ENCODE measurements at places on chromosomes 7 and 10.

- no peak for DNase-seq
Observed at GRCh38 chr7:30750010-30750409, 1.9 kb upstream of the INMT start.

- peak; percentile 81 for DNase-seq
Observed at GRCh38 chr10:130021383-130021950, 57.4 kb upstream of the EBF3 start.

DNA sequence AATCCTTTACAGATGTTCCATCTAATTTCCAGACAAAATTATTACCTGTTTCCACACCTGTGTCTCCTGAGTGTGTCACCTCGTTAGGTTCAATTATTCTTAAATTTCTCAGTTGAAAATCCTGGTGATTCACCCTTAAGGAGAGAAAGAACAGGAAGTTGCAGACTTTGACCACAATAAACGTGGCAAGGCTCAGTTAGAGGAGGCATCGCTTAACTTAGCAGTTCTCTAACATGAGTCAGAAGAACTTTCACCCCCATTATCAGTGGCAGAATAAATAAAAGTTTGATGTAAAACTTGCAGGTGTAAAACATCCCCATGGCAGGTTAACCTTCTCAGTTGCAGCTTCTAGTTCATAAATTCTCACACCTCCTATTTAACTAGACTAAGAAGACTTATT lies 8.3 kb downstream of the XPNPEP1 start:
- DNase-seq = peak; percentile 65

- no peak for DNase-seq
Observed at GRCh38 chr10:51244748-51245490, 170.6 kb downstream of the PRKG1 start.

DNA sequence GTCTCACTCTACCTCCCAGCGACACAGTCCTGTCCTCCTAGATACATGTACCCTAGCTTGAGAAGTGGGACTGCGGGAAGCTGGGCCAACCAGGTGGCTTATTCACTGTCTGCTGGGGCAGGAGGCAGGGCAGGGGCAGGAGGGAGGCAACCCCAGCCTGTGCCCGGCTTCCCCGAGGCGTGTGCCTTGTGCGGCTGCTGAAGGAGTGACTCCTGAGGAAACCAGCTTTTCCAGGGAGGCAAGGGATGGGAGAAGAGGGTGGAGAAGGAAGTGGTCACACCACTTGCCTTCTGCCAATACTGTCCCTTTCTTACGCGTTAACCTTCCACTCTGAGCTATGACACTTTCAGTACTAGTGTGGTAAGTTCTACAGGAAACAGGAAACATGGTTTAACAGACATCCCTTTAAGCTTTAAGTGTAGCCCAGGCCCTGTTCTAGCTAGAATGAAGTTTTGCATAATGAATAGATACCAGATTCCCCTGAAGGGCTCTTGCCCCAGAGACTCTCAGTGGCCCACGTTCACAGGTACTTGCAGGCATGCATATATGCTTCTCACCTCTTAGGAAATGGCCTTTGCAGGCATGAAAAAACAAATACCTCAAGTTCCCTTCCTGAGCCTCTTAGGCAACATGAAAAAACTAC lies 40.6 kb downstream of the SYPL1 start:
- no peak for DNase-seq

GRCh38 chr10:16470747-16471146 lies 33.9 kb downstream of the PTER start:
- no peak for DNase-seq

- DNase-seq = peak; percentile 4
Observed at GRCh38 chr7:137462074-137462715, 118.7 kb upstream of the PTN start.

GRCh38 chr10:106894692-106895091 lies 269.8 kb downstream of the SORCS1 start:
- DNase-seq = no peak

- no peak for DNase-seq
Observed at GRCh38 chr7:12314199-12314598, 89.5 kb downstream of the VWDE start.

DNA sequence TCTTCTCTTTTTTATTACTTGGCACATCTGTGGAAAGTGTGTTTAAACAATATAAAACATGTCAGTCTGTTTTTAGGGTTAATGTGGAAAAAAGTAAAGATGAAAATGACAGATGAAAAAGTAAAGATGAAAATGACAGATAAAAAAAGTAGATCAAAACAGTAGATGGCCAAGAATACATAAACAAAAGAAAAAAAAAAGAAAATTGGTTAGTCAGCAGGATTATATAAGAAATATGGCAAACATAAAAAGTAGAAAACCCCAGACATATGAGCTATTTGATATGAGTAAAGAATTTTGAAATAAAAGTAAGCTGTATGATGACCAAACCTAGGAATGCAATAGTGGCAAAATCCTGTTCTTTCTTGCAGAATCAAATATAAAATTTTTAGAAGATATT lies 365.7 kb upstream of the AKR1E2 start:
- DNase-seq = no peak

- DNase-seq = no peak
Observed at GRCh38 chr7:117025891-117026290, 72.6 kb downstream of the ST7 start.

- no peak for DNase-seq
Observed at GRCh38 chr10:27743877-27744801, 1.5 kb downstream of the MKX start.

- DNase-seq = no peak
Observed at GRCh38 chr10:62637249-62638061, 167.1 kb upstream of the ADO start.

- no peak for DNase-seq
Observed at GRCh38 chr7:83562289-83562688, 86.7 kb downstream of the SEMA3E start.

- DNase-seq = no peak
Observed at GRCh38 chr7:16062269-16062668, 359.1 kb downstream of the CRPPA start.

DNA sequence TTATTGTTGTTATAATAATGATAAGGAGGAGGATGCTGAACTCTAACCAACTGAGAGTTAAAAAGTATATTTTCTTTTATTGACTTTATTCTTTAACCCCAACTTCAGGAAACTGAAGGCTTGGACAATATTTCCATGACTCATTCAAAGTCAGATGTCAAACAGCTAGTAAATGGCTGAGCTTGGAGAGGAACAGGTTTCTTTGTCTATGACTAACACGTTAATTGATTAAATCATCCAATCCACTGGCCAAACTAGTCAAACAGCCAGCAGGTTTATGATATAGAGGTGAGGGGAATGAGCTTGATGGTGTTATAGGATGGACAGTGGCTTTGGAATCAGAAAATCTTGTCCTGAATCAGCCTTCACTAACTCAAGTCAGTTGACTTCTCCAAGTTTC lies 119.1 kb upstream of the WDR11 start:
- DNase-seq = no peak

GRCh38 chr10:116748041-116748440 lies 5.7 kb upstream of the HSPA12A start:
- no peak for DNase-seq

- DNase-seq = no peak
Observed at GRCh38 chr7:123757095-123757494, 8.3 kb upstream of the WASL start.

DNA sequence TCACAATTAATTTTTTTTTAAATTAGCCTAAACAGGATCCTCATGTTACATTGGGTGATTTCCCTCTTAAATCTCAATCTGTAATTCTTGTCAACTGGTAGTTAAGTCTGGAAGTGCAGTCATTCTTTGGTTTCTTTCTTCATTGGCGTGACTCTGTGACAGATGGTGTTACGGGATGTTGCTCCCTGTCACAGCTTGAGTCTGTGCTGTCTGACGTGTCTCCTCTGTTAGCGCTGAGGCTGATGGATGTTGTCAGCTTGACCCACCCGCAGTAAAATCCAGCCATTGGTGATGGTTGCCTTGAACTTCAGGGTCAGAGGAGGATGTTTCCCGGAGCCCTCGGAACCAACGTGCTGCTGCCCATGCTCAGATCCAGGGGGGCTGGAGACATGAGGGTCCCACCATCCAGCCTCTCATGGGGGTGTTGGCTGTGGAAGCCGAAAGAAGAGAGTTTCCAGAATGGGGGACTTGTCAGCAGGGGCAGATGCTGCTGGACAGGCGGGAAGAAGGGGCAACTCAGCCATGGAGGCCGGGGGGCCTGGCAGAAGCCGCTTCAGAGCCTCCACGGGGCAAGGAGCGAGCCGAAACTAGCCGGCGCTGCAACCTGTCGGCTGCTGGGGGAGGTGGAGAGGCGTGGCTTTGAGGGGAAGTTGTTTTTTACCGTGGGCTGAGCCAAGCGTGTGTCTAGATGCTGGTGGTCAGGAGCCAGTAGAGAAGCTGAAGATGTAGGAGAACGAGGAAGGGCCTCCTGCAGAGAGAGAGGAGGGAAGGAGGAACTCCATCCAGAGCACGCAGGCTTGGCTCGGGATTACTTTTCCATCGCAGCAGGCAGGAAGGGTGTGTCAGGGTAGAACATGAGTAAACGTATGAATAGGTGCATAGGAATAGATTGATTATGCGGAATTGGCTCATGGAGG lies 3.5 kb downstream of the SUN1 start:
- DNase-seq = no peak

GRCh38 chr10:63712717-63713115 lies 191.5 kb downstream of the REEP3 start:
- no peak for DNase-seq

DNA sequence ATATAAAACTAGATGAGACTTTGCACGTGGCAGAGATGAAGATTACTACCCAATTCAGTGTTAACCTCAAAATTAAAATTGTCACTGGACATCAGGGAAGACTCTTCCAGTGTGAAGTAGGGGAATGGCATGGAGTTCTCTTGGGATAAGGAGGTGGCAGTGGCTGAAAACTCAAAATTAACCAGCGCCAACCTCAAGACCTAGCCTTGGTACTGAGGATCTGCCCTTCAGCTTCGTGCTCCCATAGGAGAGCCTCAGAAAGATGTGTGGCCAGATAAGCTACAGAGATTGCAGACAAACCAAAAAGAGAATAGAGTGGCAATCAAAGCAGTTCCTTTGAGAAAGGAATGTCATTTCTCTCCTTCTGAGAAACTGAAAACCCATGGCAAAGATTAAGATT lies 47.3 kb upstream of the CAPZA2 start:
- DNase-seq = no peak

- DNase-seq = no peak
Observed at GRCh38 chr7:15782656-15783055, 96.2 kb upstream of the MEOX2 start.

DNA sequence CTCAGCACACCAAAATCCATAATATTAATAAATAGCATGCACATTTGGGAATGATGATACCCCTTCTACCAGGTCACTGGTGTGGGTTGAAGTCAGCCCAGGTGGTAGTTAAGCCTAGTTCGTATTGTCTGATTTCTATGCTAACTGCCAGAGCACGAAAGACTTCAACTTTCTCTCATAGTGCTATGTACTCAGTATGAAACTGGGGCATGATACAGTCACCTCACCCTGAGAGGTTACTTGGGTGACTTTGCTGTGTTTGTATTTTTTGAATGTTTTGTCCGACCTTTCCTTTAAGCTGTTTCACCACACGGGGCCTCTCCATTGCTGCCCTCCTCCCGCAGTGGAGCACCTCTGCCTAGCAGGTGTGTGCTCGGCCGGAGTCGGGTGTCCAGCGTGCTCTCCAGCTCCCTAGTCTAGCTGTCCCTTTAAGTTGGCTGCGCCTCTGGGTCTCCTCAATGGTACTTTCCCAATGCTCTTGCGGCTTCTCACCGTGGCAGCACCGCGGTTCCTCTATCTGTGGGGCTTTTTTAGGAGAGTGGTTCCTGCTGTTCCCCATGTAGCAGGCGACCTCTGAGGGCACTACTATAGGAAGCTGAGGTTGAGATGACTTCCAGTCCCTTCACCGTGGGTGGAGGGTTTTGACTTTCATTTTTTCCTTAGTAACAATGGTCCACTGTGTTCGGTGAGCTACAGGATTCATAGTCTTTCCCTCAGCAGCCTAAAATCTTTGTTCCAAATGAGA lies 524.0 kb upstream of the PFKP start:
- no peak for DNase-seq

- DNase-seq = no peak
Observed at GRCh38 chr10:78450807-78451485, 417.3 kb downstream of the RPS24 start.

DNA sequence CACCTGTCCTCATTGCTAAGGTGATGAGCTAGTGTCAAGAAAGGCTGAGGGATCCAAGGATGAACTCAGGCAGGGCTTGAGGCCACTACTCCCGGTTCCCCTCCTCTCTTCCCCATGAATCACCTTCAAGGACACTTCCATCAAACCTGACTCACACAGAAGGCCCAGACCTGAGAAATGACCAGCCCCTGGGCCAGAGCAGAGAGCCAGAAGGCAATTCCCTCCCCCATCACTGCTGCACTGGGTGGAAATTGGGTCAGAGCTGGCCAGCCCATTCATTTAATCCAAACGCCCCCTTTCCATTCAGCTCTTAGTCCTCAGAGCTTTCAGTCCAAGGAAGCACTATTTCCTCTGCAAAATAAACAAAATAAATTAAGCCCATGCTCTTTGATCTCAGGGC lies 182.0 kb downstream of the KCNMA1 start:
- no peak for DNase-seq

- DNase-seq = no peak
Observed at GRCh38 chr10:86305521-86305920, 61.1 kb downstream of the GRID1 start.

DNA sequence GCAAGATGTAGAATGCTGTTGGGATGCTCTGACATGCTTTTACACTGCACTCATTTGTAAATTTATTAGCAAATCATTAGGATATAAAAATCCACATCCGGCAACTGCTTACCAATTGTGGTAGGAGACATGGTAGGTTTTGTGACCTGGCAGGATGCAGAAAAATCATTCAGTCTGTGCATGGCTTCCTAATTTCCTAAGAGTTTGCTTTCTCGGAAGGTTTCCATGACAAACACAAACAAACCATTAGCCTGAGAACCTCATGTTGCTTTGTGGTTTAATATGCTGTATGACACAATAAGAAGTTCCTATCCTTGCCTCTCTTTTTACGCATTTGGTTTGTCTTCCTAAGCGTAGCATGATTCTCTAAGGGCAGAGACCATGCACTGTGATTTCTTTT lies 14.7 kb upstream of the LMBR1 start:
- DNase-seq = no peak
